Transverse colon (tissue), 4 donors: ENCODE measurements at places on chromosomes 3 and 15.

GRCh38 chr3:125512135-125512920 is 7.7 kb downstream of the SNX4 start:
- no peak for DNase-seq

- DNase-seq, result peak; percentile 18
Measured at GRCh38 chr15:77644543-77645247, 12.0 kb upstream of the LINGO1 start.

DNA sequence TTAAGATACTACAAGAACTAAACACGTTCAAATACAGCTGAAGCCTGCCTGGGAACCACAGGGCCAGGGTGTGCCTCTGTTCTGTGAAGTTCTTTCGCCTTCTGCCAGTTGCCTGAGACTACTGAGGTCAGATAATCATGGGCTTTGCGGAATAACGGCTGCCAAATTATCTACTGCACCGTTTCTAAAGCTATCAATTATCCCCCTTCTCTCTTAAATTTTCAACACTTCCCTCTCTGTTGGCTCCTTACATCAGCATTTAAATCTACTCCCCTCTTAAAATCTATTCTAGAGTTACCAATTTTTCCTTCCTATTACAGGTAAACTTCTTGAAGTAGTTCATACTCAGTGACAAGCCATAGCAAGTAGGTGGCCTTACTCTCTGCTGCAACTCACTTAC is 6.2 kb upstream of the NEO1 start:
- DNase-seq, result no peak

- no peak for DNase-seq
Measured at GRCh38 chr3:53377794-53378193, 30.5 kb upstream of the DCP1A start.

DNA sequence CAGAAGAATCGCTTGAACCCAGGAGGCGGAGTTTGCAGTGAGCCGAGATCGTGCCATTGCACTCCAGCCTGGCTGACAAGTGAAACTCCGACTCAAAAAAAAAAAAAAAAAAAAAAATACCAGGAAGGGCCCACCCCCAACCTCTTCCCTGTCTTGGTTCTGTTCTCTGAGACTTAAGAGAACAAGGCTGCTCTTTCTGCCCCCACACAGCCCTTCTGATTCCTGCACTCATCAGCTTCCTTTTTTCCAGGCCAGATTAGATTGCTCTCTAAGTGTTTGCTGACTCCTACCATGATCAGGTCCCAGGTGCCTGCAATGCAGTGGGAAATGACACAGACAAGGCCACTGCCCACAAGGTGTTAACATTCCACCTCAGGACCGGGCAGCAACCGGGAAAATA is 13.0 kb downstream of the TMEM44 start:
- DNase-seq, result no peak

GRCh38 chr15:58165661-58166060 is 27.5 kb downstream of the AQP9 start:
- no peak for DNase-seq

DNA sequence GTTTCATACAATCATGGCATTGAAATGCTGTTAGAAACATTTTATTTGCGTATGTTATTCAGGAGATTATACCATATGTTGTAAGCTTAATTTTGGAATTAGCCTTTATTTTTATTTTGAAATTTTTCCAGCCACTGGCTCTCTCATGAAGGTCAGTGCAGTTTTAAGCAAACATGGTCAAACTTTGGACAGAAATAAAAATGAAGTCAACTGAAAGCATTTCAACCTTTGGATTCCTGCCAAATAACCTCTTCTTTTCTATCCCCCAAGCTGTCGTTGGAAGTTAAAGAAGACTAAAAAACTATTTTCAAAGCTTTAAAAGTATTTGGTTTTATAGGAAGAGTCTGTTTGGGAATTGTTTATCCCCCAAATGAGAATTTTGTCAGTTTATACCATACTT is 846.6 kb downstream of the MCTP2 start:
- DNase-seq, result no peak

DNA sequence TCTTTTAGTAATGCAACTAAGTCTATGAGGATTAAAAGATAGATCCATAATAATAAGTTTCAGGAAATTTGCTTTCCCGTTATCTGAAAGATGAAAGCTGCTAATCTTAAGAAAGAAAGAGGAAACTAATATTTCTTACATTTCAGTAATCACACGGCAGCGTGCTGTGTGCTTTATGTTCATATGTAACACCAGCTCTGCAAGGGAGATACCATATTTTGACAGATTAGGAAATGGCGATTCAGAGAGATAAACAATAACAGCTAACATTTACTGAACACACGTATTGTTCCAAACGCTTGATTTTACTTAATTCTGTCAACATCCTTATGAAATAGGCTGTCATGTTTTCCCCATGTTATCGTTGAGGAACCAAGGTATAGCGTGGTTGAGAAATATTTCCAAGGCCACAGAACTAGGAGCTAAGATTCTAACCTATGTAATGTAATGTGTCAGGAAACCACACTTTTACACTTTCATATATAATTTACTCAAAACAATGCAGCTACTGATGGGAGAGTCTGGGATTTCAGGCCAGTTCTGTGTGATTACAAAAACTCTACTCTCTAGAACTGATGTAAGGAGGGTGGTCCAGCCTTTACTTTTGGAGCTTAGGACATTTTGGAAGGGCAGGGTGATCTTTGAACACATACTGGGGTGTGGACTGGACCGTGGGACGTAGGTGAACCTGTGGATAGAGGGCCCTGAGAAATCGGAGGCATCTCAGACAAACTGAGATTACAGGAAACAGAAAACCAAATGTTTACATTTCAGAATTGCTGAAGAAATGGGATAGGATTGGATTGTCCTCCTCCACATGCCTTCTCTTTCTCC is 100.6 kb downstream of the IL1RAP start:
- DNase-seq, result no peak

DNA sequence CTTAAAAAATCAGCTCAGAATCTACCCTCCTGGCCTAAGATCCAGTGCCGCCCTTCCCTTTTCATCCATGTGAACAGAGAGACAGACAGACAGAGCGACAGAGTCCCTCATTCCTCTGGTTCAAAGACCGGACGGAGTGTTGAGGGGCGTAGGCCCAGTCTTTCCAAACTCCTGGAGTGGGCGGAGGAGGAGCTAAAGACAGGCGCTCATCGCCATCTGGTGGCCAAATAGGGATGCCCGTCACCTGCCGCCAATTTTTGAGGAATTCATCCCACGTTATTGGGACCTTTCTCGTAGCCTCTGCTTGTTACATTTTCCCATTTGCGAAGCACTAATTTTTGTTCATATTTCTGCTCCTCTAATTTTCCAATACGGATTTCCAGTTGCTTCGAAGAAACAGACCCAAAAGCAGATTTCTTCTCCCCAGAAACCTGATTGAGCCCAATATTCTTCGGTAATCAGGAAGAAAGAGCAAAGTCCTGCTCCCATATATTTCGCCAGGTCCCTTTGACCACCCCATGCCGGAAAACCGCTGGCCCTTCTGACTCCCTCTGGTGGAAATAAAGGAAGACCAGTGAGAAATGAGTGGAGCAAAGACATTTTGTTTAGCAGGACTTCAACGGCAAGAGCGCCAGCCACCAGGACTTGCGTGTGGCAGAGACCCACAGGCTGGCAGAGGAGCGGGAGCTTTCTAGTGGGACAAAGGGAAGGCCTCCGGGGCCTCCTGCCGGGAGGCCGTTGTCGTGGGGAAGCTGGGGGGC is 88.0 kb downstream of the LRRK1 start:
- peak; percentile 86 for DNase-seq
